ENCODE measurements at places on chromosomes 1 and 21.

DNA sequence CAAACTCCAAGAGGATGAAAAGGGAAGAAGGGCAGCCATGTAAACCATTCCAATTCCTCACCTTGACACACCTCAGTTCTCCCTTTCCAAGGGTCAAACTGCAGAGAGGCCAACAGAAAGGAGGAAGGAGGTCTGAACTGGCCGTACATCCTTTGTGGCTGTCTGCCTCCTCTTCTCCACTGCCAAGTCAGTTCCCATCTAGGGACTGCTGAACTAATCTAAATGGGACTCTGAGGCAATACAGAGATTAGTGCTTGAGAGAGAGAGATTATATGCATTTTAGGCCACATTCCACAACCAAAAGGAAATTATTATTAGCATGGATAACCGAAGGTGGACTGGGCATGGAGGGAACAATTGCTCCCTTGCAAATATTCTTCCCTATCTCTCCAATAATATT lies 2.7 kb downstream of the ARHGEF11 start:
- DNase-seq, result no peak

- DNase-seq, result no peak
These were observed 277.1 kb upstream of the DUSP10 start for GRCh38 chr1:222019029-222019428.

- no peak for DNase-seq
These were observed 173.5 kb upstream of the ETV3 start for GRCh38 chr1:157311730-157312081.

- no peak for DNase-seq
These were observed 54.4 kb upstream of the EDN2 start for GRCh38 chr1:41538741-41539417.

Data from stimulated activated CD8-positive, alpha-beta memory T cell treated with anti-CD3 and anti-CD28 coated beads, Interleukin-4, amount 100 ng/mL, for 48 hours (primary cell).